ENCODE measurements at places on chromosomes 13 and 19.

DNA sequence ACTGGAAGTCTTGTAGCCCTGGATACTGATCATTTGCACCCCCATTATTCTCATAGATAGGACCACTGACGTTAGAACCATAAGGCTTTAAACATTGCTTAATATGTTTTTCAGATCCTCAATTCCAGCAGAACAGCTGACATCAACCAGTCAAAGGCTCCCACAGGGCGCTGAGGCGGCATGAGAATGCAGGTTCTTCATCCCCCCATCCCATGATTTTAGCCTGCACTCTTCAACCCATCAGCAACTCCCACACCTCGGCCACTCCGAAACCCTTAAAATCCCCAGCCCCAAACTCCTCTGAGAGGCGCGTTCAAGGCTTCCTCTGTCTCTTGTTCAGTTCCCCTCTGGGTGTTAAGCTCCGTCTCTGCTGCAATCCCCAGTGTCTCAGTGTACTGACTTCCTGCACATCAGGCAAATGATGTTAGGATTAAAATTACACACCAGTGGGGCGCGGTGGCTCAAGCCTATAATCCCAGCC, 24.3 kb upstream of the LAMP1 start:
- peaks cover 6% of the 10 kb centered on the region for H3K4me1 ChIP-seq
- H3K27ac ChIP-seq, result no peak overlapping the region
- no peaks in the 10 kb centered on the region for H3K27me3 ChIP-seq
- DNase-seq, result no peak
- H3K36me3 ChIP-seq, result peaks cover 10% of the 10 kb centered on the region

- DNase-seq, result no peak
- H3K36me3 ChIP-seq, result no peaks in the 10 kb centered on the region
- H3K4me1 ChIP-seq, result no peaks in the 10 kb centered on the region
- H3K4me3 ChIP-seq, result no peak overlapping the region
Observed at GRCh38 chr13:56317841-56318240, 822.9 kb upstream of the PRR20A start.

DNA sequence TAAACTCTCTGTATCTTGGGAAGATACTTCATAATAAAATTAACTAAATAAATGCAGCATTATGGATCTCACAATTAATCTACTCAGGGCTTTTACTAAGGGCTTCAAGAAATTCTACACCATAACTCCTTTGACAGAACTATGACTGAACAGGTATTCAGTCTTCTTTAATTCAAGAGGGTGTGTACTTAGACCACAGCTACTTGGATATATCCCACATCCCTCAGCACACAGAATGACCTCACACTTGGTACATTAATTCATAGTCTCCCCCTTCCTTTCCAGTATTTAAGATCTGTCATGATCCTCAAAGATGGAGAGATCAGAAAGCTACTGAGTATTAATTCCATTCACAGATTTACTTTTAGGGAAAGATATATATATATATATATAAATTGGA, 11.6 kb downstream of the DIAPH3 start:
- H3K27ac ChIP-seq, result no peak overlapping the region
- no peak overlapping the region for H3K4me3 ChIP-seq
- no peaks in the 10 kb centered on the region for H3K36me3 ChIP-seq
- H3K4me1 ChIP-seq, result no peaks in the 10 kb centered on the region
- H3K27me3 ChIP-seq, result no peaks in the 10 kb centered on the region

GRCh38 chr19:35223862-35224505, 4.6 kb downstream of the FAM187B start:
- no peaks in the 10 kb centered on the region for H3K36me3 ChIP-seq
- H3K4me3 ChIP-seq, result no peak overlapping the region
- peaks cover 22% of the 10 kb centered on the region for H3K4me1 ChIP-seq
- peak overlapping the region; percentile 2 for H3K27ac ChIP-seq
- no peaks in the 10 kb centered on the region for H3K27me3 ChIP-seq

DNA sequence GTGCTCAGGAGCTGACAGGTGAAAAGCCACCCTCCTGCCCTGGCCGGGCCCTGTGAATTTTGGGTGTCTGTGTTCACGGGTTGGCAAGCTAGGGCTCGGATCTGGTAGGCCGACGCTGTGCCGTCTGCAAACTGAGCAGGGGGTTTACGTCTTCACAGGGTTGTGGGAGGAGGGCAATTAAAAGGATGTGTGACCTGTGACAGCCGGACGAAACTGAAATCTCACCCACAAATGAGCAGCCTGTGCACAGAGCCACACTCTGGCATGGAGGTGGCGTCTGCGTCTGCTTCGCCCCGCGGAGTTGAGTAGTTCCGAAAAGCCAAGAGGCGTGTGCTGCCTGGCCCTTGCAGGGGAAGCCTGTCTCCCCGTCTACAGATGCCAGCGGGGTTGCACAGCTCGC, 117.3 kb downstream of the KDM4B start:
- H3K27me3 ChIP-seq, result no peaks in the 10 kb centered on the region
- H3K36me3 ChIP-seq, result peaks cover 50% of the 10 kb centered on the region
- peaks cover 27% of the 10 kb centered on the region for H3K4me1 ChIP-seq
- H3K27ac ChIP-seq, result no peak overlapping the region
- H3K4me3 ChIP-seq, result no peak overlapping the region

DNA sequence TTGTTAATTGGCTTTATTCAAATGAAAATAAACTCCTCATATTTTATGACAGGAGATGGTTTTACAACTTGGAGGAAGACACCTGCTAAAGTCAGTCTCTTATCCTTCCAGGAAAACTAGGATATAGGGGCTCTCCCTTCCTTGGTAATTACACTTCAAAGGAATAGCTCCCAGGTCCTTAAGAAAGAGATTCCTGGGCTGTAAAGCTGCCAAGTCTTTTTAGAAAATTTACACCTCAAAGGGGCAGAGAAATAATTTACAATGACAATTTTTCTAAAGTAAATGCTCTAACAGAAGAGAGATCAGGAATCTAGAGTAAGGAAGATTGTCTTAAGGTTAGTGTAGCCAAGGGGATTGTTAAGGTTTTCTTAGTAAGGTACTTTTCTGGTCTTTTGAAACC, 1359.0 kb downstream of the OLFM4 start:
- no peak overlapping the region for H3K27ac ChIP-seq
- no peaks in the 10 kb centered on the region for H3K4me1 ChIP-seq
- no peak for DNase-seq
- H3K4me3 ChIP-seq, result no peak overlapping the region

DNA sequence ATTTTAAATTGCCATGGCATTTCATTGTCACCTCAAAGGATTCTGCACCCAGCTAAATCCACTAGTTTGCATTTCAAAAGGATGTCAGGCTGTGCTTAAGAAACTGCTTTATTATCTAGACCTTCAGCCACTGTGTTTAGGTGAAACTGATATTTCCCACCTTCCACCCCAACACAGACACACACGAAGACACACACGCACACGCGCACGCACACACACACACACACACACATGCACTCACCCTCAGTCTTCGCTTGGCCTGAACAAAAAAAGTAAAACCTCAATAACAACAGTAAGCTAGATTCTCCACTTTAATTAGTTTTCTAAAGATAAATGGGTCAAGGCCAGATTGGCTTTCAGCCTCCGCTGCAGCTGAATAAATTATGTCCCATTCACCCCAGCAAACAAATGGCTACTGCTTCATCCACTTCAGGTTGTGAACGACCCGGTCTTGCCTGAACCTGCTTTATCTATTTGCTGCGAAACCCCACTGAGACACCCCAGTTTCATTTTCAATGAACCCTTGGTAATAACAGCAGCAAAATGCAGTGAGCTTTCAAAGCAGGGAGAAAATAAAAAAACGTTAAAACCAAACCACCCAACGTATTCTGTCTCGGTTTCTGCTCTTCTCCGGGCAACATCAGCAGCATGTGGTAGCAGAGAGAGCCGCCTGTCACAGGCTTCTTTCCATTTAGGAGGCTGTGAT, 166.8 kb downstream of the DCT start:
- no peaks in the 10 kb centered on the region for H3K36me3 ChIP-seq
- no peak overlapping the region for H3K4me3 ChIP-seq
- DNase-seq, result no peak
- H3K27me3 ChIP-seq, result no peaks in the 10 kb centered on the region

DNA sequence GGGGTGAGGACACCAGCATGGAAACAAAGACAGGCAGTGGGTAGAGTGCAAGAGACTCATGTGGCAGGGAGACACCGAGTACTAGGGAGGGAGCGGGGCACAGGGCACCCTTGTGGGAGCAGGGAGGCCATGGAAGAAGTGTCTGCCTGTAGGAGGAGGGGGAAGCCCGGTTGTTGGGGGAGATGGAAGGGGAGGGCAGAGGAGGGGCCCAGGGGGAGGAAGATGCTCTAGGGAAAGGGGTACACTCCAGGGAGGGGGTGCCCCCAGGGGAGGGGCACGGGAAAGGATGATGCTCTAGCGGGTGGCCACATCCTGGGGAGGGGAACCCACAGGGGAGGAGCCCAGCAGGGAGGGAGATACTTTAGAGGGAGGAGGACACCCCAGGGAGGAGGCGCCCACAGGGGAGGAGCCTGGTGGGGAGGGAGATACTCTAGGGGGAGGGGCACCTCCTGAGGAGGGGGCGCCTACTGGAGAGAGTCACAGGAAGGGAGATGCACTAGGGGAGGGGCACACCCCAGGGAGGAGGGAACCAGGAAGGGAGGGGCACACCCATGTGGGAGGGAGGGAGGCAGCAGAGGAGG, 24.9 kb downstream of the CPAMD8 start:
- H3K4me1 ChIP-seq, result no peaks in the 10 kb centered on the region
- H3K4me3 ChIP-seq, result no peak overlapping the region
- DNase-seq, result no peak
- peaks cover 8% of the 10 kb centered on the region for H3K36me3 ChIP-seq
- H3K27me3 ChIP-seq, result peaks cover 4% of the 10 kb centered on the region
